Posterior vena cava (tissue), 2 donors: ENCODE measurements at places on chromosomes 5 and 9. TPM values are rescaled to one million over a fixed set of nuclear protein-coding genes. Genes with fewer than 3 reads are reported as not detected.

The INSYN2B gene
- 0.19 TPM for total RNA-seq

The TOR1A gene
- total RNA-seq: 26.1 TPM

- DNase-seq: no peak
These were observed 2387.6 kb upstream of the WWC1 start for GRCh38 chr5:165903835-165904234.

GRCh38 chr5:143311428-143311827 is 92.1 kb downstream of the NR3C1 start:
- no peak for DNase-seq

The KLF9 gene
- 104 TPM for total RNA-seq

The PCDHGA2 gene
- total RNA-seq: 3.7 TPM

DNA sequence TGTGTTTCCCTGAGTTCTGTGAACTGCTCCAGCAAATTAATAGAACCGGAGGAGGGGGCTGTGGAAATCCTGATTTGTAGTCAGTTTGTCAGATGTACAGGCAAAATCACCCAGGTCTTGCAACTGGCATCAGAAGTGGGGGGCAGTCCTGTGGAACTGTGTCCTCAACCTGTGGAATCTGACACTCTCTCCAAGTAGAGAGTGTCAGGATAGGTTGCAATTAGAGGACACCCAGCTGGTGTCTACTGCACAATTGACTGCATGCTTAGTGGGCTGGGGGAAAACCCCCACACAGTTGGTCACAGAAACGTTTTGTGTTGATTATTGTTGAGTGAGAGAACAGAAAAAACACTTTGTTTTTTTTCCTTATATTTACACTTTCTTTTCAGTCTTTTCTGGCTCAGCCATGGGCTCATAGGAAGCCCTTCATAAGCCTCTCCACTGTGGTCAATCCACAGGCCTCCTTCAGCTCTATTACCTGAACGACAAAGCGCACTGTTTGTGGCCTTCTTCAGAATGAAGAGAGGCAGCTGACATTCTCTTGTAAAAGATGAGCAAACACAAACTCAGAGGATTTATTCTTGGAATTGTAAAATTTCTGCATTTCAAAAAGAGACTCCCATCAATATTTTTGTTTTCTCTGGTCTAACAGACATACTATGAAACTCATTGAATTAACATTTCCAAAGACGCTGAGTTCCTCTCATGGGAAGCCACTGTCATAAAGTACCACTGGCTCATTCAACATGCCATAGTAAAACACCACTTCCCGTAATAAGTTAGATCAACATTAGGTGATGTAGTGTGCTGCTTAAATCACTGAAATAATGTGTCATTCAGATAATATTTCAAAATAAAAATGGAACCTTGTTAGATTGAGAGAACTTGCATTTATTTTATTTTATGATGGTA is 348.9 kb upstream of the RFX3 start:
- no peak for DNase-seq

- DNase-seq: no peak
These were observed 85.7 kb upstream of the FBXW11 start for GRCh38 chr5:172091956-172092732.
